T-cell (primary cell): ENCODE measurements at places on chromosomes 6 and 20.

- no peaks in the 10 kb centered on the region for H3K36me3 ChIP-seq
- no peak overlapping the region for H3K4me3 ChIP-seq
- H3K27ac ChIP-seq: no peak overlapping the region
- H3K4me1 ChIP-seq: no peaks in the 10 kb centered on the region
- no peak for DNase-seq
These were observed 162.6 kb upstream of the TOP1 start for GRCh38 chr20:40866056-40866455.

DNA sequence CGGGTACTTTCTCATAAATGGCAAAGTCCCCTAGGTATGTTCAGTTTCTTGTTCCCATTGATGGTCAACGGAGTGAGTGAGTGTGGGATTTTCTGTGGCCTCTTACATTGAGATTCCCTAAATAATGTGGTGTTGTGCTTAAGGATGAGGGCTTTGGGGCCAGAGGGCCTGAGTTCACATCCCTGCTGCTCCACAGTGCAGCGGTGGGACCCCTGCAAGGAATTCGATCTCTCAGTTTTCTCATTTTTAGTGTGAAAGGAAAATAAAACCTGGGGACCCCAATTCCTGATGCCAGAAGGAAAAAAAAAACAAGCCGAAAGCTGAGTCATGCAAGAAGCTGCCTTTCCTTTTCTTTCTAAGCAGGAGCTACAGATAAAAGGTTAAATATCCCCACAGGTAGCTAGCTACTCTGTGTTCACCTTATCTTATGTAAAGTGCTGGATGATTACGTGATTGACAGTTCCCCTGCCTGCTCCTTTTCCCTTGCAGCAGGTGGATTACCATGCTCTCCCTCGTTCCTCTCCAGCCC lies 120.2 kb upstream of the CLDN20 start:
- H3K27ac ChIP-seq: peak overlapping the region; percentile 66
- H3K4me3 ChIP-seq: peak overlapping the region; percentile 21
- no peaks in the 10 kb centered on the region for H3K27me3 ChIP-seq
- H3K36me3 ChIP-seq: no peaks in the 10 kb centered on the region

DNA sequence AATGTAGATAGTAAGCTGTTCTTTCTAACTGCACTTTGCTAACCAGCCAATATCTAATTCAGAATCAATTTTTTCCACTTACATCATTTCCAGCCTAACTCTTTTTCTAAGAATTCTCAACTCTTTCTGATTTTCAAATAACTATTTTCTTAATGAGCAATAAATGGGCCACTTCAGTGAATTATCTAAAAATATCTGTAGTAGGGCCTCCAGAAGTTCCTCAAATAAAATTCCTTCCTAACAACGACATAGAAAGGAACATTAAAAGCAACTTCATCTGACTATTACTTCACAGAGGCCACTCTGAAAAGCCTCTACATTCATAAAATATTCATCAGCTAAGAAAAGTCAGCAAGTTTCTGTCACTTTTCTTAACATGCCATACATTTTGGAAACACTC lies 4.8 kb downstream of the COL12A1 start:
- H3K4me3 ChIP-seq: no peak overlapping the region
- no peak for DNase-seq
- no peak overlapping the region for H3K27ac ChIP-seq
- H3K27me3 ChIP-seq: peaks cover 45% of the 10 kb centered on the region

GRCh38 chr6:11918739-11919605 lies 93.1 kb upstream of the HIVEP1 start:
- no peaks in the 10 kb centered on the region for H3K36me3 ChIP-seq
- no peak for DNase-seq
- no peak overlapping the region for H3K27ac ChIP-seq
- no peaks in the 10 kb centered on the region for H3K4me1 ChIP-seq
- H3K27me3 ChIP-seq: no peaks in the 10 kb centered on the region
